ENCODE measurements at places on chromosomes 7 and 10. TPM values are rescaled to one million over a fixed set of nuclear protein-coding genes. Genes with fewer than 3 reads are reported as not detected.

HYAL4 gene
- not detected for total RNA-seq

CUBN gene
- 3.4 TPM for total RNA-seq

ENO4 gene
- 0.35 TPM for total RNA-seq

TYW1B gene
- total RNA-seq = 5.0 TPM

BET1 gene
- 22.5 TPM for total RNA-seq

TMEM184A gene
- not detected for total RNA-seq

Data from smooth muscle cell of the coronary artery (primary cell).